Activated naive CD4-positive, alpha-beta T cell treated with anti-CD3 and anti-CD28 coated beads for 36 hours (primary cell): ENCODE measurements at places on chromosomes 1 and 21. TPM values are rescaled to one million over a fixed set of nuclear protein-coding genes. Genes with fewer than 3 reads are reported as not detected.

GRCh38 chr1:100320311-100321099 lies 31.8 kb upstream of the CDC14A start:
- DNase-seq: no peak

DNA sequence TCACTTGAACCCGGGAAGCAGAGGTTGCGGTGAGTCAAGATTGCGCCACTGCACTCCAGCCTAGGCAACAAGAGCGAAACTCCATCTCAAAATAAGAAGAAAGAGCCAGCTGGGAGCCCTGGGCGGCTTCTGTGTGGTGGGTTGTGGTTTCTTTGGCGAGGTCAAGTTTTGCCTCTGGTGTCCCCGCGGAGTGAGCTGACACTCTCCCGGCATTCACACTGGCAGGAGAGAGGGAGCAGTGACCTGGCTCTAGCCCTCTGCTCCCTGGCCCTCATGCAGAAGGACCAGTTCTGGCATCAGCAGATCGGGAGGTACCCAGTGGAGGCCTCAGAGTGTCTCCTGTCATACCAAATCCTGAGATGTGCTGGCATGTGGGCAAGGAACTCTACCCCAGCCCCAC lies 81.0 kb upstream of the VAMP3 start:
- DNase-seq: no peak

DNA sequence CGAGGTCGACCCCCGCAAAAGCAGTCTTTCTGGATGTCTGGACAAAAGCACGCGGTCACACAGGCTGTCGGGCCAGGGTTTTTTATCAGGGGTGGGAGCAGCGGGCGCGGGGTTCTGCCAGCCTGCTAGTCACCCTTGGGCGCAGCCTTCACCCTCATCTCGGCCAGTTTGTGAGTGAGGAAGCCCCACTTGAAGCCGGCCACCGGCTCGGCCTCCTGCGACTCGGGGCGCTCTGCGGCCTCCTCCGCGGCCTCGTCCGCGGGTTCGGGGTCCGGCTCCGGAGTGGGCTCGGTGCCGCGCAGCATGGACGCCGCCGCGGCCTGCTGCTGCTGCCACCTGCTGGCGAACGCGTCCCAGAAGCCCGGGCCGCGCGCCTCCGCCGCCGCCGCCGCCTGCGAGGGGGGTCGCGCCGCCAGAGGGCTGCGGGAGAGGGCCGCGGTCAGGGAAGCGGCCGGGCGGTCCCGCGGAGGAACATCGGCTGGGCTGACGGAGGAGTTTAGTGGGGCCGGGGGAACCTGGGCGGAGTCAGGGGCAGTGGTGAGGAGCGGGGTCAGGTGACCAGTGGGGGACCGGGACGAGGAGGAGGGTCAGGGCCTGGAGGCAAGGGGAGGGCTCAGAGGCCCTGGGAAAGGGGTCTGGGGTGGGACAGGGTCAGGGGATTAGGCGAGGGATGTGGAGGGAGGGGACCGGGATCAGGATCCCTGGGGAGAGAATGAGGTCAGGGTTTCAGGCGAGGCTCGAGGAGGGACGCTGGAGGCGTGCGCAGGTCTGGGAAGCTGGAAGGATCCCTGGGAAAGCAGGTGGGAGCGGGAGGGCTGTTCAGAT lies 4.5 kb downstream of the C1orf232 start:
- peak; percentile 42 for DNase-seq

GRCh38 chr1:240343966-240344365 lies 252.3 kb downstream of the FMN2 start:
- DNase-seq: no peak

- DNase-seq: peak; percentile 1
These were observed 117.9 kb downstream of the DMRTB1 start for GRCh38 chr1:53576866-53577760.

- no peak for DNase-seq
These were observed 246.4 kb upstream of the ADAMTS5 start for GRCh38 chr21:27213303-27213702.

- DNase-seq: no peak
These were observed 34.8 kb downstream of the MIA3 start for GRCh38 chr1:222652676-222653075.

DNA sequence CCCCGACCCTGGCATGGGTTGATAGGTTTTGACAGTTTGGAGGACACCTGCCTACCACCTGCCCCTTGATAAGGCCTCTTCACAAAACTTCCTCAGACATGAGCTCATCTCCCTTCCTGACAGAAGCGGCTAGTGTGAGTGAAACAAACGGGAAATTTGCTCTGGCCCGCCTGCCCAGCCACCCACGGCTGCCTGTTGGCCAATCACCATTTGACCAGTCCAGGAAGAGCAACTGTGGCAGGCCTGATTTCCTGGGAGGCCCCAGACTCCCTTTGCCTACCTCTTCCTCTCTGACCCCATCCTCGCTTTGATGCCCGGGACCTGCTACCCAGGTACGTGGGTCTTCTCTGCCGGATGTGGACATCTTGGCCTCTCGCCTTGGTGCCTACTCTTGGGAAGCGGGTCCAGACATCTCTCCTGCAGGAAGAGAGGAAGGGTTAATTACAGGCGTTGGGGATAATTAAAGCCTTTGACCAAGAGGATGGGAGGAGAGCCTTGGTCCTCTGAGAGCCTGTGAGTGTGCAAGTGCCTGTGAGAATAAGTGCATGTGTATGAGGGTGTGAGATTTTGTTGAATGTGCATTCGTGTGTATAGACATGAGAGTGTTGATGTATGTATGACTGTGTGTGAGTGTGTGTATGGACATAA lies 1.1 kb upstream of the EPHA2 start:
- DNase-seq: no peak

DNA sequence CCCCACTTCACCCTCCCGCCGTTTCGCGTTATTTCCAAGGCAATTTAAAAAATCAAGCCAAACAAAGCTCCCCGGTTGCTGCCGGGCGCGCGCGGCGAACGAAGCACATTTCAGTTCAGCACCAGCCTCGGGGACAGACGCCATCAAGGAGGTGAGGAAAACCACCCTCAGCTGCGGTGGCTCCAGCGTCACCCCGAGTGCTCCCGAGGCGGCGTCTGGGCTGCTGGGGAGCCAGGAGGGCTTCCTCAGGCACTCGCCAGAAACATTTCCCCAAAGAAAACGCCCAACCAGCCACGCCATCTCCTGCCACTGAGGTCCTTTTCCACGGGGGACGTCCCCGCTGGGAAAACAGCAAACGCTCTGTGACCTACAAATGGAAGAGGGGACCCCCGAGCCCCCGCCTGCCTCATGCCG lies 623 bp downstream of the GNG4 start:
- DNase-seq: peak; percentile 80

GRCh38 chr21:34252751-34253150 lies 111.1 kb upstream of the KCNE2 start:
- no peak for DNase-seq

- no peak for DNase-seq
These were observed 22.5 kb upstream of the GBP5 start for GRCh38 chr1:89295187-89295586.

DNA sequence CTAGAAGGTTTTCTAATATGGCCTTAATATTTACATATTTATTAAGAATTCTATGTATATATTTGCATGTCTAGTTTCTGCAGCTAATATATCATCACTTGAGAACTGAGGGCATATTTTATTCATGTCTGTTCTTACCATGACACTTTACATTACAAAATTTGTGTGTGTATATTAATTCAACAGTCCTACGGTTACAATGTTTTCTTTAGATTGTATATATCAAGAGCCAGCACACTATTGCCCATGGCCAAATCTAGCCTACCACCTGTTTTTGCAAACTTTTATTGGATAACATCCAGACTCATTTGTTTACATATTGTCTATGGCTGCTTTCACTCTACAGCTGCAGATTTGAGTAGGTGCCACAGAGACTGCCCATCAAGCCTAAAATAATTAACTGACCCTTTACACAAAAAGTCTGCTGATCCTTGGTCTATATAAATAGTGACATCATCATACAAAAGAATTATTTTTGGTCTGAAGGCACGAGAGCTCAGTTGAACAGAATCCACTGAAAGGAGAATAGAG lies 577.4 kb upstream of the PBX1 start:
- no peak for DNase-seq

- DNase-seq: no peak
These were observed 33.3 kb upstream of the CSF1 start for GRCh38 chr1:109877317-109877771.

GRCh38 chr21:35810431-35810970 lies 249.8 kb downstream of the SETD4 start:
- DNase-seq: no peak

TPTE gene
- not detected for total RNA-seq

CDC42BPA gene
- 5.0 TPM for total RNA-seq

- no peak for DNase-seq
These were observed 1.5 kb downstream of the LCE3E start for GRCh38 chr1:152565115-152565514.

DNA sequence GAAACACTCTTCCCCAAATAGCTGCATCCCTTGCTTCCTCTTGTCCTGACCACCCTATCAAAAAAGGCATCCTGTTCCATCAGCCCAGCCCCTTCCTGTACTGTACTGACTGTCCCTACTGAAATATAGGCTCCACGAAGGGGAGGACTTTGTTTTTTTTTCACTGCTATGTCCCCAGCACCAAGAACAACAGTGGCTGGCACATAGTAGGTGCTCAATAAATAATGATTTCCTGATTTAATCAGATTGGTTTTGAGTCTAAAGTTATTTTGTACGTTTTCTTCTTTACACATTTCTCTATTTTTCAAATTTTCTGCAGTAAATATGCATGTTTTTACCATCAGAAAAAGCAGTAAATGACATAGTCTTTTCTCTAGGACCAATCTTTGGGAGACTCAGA lies 73.9 kb downstream of the CD58 start:
- DNase-seq: no peak

DNA sequence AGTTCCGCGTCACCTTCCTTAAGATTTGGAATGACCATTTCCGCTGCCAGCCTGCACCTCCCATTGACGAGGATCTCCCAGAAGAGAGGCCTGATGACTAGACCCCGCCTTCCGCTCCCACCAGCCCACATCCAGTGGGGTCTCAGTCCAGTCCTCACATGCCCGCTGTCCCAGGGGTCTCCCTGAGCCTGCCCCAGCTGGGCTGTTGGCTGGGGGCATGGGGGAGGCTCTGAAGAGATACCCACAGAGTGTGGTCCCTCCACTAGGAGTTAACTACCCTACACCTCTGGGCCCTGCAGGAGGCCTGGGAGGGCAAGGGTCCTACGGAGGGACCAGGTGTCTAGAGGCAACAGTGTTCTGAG lies 9.8 kb downstream of the MYBPH start:
- DNase-seq: no peak
